ENCODE measurements at places on chromosomes 4 and X. TPM values are rescaled to one million over a fixed set of nuclear protein-coding genes. Genes with fewer than 3 reads are reported as not detected.

The TCEAL3 gene
- total RNA-seq, result 24.5 TPM

The CCNB3 gene
- total RNA-seq, result 0.17 TPM

The RHOXF2B gene
- not detected for total RNA-seq

- DNase-seq, result no peak
Observed at GRCh38 chr4:100086766-100087431, 103.4 kb downstream of the DDIT4L start.

DNA sequence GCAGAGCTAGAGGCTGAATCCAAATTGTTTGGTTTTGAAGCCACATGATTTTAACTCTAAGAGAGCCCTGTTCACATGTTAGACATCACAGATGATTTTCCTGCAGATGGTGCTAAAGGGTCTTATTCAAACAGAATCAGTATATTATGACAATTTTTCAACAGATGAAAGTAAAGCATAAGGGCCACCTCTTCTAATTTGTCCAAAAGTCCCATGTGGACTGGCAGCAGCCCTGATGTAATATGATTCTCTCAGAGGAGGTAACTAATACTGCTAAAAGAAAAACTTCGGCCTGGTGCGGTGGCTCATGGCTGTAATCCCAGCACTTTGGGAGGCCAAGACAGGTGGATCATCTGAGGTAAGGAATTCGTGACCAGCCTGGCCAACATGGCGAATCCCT, 26.0 kb upstream of the SETD7 start:
- DNase-seq, result no peak

- no peak for DNase-seq
Observed at GRCh38 chrX:30833896-30834295, 55.2 kb downstream of the TAB3 start.

GRCh38 chr4:41638866-41639265, 100.9 kb downstream of the LIMCH1 start:
- DNase-seq, result no peak

DNA sequence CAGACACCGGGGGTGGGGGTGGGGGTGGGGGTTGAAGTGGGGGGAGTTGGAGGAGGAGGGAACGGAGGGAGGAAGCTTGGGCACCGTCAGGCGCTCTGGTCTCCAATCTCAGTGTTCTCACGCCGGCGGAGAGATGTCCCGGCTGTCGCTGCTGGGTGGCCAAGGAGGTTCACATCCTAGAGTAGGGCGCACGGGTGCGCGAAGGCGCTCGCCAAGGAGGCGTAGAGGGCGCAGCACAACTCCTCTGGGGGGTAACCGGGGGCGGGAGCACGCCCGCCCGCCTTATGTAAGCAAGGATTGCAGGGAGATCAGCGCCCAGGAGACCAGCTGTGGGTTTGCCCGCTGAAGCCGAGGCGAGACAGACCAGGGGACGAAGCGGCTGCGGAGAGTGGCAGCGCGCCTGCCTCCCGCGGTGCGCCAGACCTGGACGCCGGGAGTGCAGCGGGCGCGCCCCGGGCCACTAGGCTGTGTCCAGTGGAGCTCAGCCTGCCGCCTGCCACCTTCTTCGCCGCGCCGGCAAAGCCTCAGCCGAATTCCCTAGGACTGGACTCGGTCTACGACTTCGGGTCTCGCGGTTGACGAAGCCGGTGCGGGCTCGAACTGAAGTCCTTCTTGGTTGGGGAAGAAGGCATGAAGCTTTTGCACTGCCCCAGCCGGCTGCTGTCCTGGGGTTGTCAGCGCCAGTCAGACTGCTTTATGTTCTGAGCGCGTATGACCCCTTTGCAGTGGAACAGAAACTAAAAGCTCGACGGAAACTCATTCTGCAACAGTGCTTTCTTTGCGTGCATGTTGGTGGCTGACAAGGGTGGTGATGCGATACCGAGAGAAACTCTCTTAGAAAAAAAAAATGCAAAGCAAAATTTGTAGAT, 707 bp upstream of the UNC5C start:
- peak; percentile 80 for DNase-seq

- DNase-seq, result no peak
Observed at GRCh38 chrX:108022491-108023089, 22.3 kb upstream of the VSIG1 start.

GRCh38 chr4:185115827-185116232, 27.2 kb upstream of the SLC25A4 start:
- DNase-seq, result peak; percentile 81

GRCh38 chrX:149145845-149146285, 359.2 kb downstream of the IDS start:
- DNase-seq, result no peak

GRCh38 chr4:30402276-30402675, 317.9 kb upstream of the PCDH7 start:
- DNase-seq, result no peak

DNA sequence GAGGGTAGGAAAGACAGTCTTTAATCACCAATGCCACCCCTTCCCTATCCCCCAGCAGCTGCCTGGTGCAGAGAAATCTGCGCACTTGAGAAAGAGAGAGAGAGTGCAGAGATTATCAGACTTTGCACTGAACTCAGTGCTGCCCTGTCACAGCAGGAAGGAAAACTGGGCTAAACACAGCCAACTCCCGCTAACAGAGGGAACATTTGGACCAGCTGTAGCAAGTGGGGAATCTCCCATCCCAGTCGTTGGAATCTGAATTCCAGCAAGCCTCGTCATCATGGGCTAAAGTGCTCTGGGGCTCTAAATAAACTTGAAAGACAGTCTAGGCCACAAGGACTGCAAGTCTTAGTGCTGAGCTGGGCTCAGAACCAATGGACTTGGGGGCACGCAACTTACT, 168.7 kb downstream of the DLG3 start:
- DNase-seq, result no peak

GRCh38 chr4:143091862-143092261, 92.9 kb upstream of the USP38 start:
- DNase-seq, result no peak

DNA sequence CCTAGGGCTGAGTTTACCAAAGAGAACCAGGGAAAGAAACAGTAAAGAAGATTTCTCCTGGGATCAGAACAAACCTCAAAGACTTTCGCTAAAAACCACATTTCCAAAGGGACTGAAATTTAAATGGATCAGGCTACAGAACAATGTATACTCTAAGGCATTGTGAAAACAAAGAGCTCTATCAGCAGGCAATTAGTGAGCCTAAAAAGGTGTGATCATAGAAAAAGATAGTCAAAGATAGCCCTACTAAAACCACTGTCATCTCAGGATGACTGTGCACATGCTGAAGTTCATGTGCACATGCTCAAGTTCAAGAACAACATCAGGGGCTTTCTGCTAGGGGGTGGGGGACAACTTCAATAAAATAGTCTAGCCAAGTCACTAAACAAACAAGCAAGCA, 12.9 kb upstream of the SMIM10L2A start:
- DNase-seq, result no peak

DNA sequence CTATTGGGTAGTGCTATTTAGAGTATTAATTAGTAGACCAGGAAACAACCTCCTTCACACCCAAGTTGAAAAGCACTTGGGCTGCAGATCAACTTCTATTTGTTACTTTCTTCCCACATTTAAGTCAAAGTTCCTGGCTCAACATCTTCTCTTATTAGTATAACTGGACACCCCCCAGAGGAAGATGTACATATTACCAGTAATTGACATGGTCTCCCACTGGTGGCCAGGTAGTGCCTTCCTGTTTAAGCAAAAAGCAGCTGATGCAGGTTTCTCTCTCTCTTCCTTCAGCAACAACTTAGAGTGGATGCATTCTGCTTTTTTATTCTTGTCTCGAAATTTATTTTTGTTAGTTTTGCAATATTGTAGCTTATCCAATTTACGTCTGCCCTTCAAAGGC, 438.1 kb downstream of the GBA3 start:
- no peak for DNase-seq

DNA sequence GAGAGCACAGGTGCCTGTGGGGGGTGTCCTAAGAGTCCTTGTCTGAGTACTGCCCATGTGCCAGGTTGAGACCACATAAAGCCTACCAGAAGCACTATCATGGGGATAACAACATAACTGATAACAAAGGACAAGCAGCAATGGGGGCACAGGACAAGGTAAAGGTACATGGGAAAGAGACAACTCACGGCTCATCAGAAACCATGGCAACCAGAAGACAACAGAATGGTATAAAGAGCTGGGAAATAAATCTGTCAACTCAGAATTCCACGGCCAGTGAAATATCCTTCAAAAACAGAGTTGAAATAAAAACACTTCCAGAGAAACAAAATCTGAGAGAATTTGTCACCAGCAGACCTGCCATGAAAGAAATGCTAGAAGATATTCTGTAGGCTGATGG, 20.0 kb downstream of the CENPU start:
- DNase-seq, result no peak

Measured in left ventricle myocardium superior (tissue), 1 donor.